Glomerular endothelial cell (primary cell): ENCODE measurements at places on chromosomes 12 and 14.

GRCh38 chr12:7542046-7542445 lies 38.5 kb upstream of the CD163 start:
- DNase-seq = no peak

- DNase-seq = no peak
These were observed 13.1 kb upstream of the SMCO3 start for GRCh38 chr12:14827043-14827442.

DNA sequence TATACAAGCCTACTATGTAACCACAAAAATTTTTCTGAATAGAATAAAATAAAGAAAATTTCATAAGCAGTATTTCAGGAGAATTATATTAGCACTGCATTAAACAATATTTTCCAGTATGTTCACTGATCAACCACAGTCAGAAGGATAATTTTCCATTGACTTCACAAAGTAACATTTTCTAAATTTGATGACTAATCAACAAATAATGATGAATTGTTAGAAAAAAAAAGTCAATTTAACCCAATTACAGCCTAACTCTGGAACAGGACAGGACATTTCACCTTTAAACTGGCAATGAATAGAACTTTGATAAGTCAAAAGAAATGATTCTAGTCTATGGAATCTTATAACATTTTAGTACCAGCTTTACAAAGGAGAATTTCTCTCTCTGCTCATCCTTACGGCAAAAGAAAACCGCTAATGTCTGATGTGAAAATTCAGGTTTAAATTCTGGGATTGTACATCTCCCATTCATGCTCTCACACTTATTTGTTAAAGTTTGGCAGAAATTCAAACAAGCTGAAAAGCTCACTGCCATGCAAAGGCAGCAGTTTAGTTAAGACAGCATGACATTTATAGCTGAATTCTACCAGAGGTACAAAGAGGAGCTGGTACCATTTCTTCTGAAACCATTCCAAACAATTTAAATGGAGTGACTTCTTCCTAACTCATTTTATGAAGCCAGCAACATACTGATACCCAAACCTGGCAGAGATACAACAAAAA lies 84.5 kb downstream of the MDGA2 start:
- DNase-seq = no peak

DNA sequence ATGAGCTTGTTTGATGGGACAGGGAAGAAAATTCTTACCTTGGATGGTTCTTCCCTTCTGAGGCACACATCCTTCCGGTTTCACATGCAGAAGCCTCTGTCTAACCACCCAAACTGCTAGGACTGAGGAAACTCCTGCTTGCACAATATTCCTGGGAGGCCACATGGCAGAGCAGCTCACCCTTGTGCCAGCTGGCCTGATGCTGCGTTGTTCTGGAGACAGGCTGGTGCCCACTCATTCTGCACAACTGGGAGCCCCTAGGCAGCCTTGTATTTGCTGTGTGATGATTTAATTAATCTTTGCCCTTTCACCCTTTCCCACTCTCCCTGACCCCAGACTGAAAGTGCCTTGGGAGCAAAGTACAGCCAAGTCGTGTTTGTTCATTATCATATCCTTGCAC lies 130.8 kb downstream of the RTN1 start:
- no peak for DNase-seq

GRCh38 chr14:69877492-69877891 lies 1.7 kb upstream of the SMOC1 start:
- DNase-seq = no peak

DNA sequence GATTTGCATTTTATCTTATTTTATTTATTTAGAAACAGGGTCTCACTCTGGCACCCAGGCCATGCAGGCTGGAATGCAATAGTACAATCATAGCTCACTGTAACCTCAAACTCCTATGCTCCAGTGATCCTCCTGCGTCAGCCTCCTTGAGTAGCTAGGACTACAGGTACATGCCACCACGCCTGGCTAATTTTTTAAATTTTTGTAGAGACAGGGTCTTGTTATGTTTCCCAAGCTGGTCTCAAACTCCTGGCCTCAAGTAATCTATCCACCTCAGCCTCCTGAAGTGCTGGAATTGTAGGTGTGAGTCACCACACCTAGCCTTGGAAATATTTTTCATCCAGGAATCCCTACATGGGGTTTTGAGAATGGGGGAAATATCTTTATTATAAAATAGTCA lies 84.6 kb downstream of the MAPKAPK5 start:
- DNase-seq = no peak

DNA sequence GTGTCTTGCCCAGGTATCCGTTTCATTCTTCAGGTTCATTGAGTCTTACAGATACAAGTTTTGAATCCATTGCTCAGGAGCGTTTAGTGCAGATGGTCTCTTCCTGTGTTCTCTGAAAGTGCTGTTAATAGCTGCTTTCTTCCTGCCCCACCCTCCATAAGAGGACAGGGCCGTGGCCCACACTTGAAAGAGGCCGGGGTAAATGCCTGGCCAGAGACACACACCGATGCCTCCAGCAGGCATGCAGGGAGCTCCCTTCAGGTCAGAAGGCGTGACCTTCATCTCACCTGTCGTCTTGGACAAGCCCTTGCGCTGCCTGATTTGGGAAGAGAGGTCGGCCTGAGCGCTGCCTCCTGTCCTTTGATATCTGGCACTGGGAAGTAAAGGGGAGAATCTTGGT lies 11.6 kb downstream of the PRKAB1 start:
- DNase-seq = no peak

GRCh38 chr12:117404940-117405339 lies 43.5 kb upstream of the NOS1 start:
- no peak for DNase-seq
